GM12892 (cell line): ENCODE measurements at places on chromosomes 11 and 22.

- DNase-seq = no peak
Observed at GRCh38 chr22:38784035-38784434, 9.9 kb downstream of the DNAL4 start.

GRCh38 chr11:75561426-75562047 lies 516 bp upstream of the SERPINH1 start:
- DNase-seq = no peak

DNA sequence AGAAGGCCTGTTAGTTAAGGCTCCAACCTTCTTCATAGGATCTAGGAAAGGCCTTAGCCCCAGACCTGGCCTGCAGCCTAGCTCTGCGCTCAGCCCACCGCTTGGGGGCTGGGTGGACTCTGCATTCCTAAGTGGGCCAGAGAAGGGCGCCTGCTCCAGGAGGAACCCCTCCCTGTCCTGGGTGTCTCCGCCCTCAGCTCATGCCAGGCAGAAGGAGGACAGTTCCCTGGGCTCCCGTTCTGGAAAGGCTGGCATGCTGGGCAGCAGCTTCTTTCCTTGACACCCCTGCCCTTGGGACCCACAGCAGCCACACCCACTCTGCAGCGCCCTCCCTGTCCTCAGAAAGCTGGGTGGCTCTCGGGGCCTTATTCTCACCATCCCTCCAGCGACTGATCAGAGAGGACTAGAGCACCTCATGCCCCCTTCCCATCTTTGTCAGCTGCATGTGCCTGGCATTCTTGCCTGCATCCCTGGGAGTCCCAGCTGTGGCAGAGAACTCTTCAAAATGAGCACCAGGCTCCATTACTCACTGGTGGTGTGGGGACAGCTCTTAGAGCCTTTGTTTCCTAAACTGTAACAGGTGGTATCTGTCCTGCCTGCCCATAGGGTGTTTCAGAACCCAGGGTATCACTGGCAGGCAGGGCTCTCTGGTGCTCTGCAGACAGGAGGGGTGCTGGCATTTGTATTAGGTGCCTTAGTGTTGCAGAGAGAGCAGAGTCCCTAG lies 20.3 kb upstream of the MYRF start:
- no peak for DNase-seq

DNA sequence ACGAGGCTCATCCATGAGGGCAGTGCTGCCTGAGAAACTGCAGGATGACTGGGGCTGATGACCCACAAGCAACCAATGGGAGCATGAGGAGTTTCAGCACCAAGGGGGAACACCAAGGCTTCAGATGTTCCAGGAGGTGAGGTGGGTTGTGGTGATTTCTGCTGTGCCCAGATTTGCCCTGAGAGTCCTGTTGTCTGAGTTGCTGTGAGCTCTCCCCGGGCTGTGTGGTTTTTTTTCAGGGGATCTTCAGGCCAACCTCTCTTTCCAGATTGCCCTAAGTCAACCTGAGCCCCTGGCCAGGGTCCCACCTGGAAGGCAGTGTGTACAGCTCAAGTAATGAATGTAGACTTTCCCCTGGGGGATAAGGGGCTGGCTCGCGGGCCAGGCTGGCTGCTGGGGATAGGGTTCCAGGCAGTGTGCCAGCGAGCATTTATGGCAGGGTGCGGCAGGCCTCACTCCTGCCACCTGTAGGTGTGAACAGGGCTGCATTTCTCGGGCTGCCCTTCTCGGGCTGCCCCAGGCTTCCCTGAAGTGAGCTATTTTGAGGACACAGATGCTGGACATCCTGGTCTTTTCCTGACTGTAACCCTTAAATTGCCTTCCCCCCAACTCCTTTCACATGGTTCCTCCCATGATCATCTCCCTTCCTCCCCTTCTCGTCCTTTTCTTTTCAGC lies 9.8 kb downstream of the SLC22A6 start:
- DNase-seq = no peak

- no peak for DNase-seq
Observed at GRCh38 chr11:13644997-13645687, 23.3 kb upstream of the FAR1 start.

DNA sequence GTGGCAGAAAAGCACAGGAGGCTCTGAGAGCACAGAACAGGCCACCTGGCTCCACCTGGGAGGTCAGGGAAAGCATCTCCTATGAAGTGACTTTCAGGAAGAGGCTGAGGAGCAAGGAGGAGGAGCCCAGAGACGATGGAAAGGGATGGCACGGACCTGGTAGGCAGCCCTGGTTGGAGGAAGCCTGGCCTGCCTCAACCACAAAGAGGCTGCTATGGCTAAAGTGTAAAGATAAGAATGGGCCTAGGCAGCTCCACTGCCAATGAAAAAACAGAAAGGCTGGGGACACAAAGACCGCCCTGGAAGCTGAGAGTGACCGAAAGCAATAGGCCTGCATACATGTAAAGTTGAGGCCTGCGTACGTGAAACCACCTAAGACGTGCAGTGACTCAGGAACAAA lies 31.2 kb upstream of the ETS1 start:
- no peak for DNase-seq

DNA sequence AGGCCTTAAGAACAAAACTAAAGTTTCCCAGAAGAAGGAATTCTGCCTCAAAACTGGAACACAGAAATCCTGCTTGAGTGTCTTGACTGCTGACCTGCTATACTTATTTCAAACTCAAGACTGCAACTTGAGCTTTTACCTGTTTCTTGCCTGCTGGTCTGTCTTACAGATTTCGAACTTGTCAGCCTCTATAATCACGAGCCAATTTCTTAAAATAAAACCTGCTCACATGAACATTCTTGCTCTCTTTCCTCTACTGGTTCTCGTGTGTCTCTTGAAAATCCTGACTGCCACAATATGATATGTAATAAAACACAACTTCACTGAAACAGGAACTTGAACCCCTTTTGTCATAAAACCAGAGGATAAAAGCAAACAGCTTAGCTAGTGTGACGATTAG lies 13.9 kb downstream of the PATL1 start:
- DNase-seq = no peak

GRCh38 chr11:11444027-11444803 lies 91.2 kb upstream of the CSNK2A3 start:
- DNase-seq = no peak

DNA sequence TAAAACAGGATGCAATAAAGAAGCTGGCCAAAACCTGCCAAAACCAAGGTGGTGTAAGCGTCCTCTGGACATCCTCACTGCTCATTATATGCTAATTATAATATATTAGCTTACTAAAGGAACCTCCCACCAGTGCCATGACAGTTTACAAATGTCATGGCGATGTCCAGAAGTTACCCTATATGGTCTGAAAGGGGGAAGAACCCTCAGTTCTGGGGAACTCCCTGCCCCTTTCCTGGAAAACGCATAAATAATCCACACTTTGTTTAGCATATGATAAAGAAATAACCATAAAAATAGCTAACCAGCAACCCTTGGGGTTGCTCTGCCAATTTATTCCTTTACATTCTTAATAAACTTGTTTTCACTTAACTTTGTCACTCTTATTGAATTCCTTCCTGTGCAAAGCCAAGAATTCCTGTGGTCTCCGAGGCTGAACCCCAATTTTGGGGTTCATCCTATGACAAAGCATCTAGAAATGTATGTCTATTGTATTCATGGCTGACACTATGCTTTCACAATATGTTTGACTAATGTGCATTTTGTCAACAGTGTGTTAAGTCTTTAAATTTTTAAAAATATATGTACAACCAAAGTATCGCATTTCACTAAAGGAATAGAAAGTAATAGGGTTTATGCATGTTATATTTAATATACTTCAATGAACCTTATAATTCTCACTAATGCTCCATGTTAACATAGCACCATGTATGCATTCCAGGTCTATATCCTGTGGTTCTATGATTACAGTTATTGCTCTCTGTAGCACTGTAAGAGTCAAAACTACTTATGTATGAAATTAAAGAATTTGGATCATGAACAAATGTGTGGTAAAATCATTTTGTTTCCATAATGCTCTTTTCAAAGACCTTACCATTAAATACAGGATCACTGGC lies 25.1 kb downstream of the LGR4 start:
- DNase-seq = no peak

DNA sequence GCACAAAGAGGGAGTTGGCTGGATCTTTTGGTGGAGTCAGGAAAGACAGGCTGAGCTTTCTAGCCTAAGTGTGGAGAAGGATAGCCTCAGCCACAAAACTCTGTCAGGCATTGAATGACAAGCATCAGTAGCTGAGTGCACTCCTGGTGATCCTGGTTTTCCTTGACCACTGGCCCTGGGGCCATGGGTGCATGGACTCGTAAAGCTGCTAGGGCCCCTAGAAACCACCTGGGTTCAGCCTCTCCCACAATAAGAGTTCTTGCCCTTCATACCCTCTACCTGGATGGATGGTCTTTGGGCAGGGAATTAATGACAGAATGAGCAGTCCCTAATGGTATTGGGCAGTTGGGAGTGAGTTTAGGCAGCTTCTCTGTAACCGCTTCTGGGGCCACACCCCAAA lies 22.9 kb downstream of the TUB start:
- DNase-seq = no peak

- DNase-seq = no peak
Observed at GRCh38 chr11:131246663-131247062, 123.8 kb upstream of the NTM start.

- peak; percentile 61 for DNase-seq
Observed at GRCh38 chr11:116641561-116642045, 131.2 kb downstream of the BUD13 start.

- DNase-seq = no peak
Observed at GRCh38 chr11:59178402-59178801, 6.5 kb downstream of the DTX4 start.

- no peak for DNase-seq
Observed at GRCh38 chr22:28015046-28015425, 96.0 kb upstream of the PITPNB start.

DNA sequence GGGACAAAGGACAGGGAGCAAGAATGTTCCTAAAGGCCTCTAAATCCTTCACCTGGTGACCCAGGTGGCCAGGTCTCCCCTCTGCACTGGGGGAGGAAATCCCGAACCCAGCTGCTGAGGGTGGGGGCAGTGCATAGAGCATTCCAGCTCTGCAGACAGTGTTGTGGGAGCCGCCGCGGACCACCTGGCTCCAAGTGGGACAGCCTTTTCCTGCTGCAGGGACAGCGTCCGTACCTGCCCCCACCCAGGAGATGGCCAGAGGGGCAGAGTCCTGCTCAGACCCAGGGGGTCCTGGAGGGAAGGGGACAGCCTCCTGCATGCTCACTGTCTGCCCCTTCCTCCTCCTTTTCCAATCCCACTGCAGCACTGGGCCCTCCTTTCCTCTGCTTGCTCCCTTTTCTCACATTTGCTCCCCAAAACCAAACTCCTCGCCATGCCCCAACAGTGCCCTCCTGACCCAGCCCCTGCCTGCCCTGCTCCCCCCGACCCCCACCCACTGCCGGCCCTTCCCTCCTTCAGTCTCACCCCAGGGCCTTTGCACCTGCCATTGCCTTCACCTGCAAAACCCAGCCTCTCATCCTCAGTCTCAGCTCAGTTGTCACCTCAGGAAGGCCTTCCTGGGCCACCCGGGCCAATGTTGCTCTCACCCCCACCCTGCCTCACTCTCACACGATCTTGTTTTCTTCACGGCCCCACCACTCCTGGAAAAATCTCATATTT lies 12.8 kb downstream of the PNPLA5 start:
- no peak for DNase-seq

GRCh38 chr11:129854232-129854805 lies 38.7 kb downstream of the TMEM45B start:
- no peak for DNase-seq

- no peak for DNase-seq
Observed at GRCh38 chr22:25669253-25670069, 72.5 kb upstream of the MYO18B start.

DNA sequence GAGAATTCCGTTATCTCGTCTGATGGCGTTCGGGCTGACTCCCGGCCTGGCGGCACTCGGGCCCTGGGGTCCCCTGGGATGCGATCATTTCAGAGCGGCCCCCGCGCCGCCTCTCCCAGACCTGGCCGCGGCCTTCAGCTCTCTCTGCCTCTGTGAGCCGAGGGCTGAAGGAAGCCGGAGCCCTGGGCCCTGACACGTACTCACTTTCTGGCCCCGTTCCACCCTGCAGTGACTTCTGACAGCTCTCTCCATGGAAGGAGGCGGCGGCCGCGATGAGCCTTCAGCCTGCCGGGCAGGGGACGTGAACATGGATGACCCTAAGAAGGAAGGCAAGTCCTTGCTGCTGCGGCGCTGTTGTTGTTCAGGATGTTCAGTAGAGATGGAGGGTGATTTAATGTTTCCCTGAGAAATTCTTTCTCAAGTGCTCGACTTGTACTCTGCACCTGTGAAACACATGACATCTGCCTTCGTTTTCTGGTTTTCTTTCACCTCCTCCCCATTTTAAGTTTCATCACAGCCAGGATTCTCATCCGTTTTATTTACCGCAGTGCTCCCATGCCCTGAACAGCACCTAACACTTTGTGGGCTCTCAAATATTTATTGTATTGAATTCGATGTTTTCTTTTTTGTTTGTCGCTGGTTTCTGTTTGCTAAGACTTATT lies 612 bp downstream of the GTSE1 start:
- no peak for DNase-seq
